NAMALWA (cell line): ENCODE measurements at places on chromosomes 2 and 18.

DNA sequence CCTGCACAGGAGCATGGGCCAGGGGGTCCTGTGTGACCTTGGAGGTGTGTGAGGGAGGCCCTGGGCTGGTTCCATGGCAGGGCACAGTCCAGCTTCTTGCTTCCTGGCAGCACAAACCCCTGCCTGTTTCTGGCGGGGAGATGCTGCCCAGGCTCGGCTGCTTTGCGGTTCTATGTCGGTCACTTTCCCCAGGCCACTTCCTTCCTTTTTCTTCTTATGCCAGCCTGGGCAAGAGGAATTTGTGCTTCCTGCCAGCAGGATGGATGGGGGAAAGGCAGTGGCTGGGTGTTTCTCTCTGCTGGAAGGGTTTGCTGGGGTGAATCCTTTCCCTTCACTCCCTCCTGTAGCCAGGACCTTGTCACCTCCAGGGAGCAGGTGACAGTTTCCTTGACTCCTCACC lies 24.3 kb downstream of the ASAP2 start:
- DNase-seq = no peak

DNA sequence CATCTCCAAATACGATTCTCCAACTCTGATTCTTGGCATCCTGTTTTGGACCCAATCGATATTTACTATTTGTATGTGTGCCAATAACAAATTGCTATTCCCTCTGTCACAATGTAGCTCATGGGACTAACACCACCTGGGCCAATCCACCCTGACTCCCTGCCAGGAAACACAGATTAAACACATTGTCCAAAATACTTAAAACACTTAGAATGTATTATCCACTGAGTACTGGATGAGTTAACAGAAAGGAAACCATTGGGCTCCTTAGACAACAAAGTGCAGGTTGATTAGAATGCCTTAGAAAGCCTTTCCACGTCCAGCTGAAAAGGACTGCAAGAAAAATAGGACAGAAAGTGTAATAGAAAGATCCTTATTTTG lies 79.4 kb upstream of the ARHGAP28 start:
- no peak for DNase-seq

GRCh38 chr18:63161761-63162195 lies 157.8 kb downstream of the BCL2 start:
- DNase-seq = peak; percentile 37

GRCh38 chr18:58321986-58322385 lies 278.0 kb downstream of the NEDD4L start:
- peak; percentile 82 for DNase-seq

DNA sequence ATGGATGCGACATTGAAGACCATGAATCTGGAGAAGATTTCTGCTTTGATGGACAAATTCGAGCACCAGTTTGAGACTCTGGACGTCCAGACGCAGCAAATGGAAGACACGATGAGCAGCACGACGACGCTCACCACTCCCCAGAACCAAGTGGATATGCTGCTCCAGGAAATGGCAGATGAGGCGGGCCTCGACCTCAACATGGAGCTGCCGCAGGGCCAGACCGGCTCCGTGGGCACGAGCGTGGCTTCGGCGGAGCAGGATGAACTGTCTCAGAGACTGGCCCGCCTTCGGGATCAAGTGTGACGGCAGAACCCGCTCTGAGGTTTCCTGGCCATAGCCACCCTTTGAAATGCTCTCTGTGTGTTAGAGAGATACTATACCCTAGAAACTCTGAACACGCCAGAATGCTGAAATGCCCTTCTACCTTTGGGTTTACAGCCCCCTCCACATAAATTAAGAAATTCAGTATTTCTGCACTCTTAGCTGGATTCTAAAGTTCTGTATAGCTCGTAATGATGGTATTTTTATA lies 659 bp downstream of the CHMP1B start:
- peak; percentile 51 for DNase-seq
